Activated T-cell treated with anti-CD3 and anti-CD28 coated beads, Interleukin-2, amount 50 U/mL, for 4 hours (primary cell): ENCODE measurements at places on chromosomes 6 and 20.

DNA sequence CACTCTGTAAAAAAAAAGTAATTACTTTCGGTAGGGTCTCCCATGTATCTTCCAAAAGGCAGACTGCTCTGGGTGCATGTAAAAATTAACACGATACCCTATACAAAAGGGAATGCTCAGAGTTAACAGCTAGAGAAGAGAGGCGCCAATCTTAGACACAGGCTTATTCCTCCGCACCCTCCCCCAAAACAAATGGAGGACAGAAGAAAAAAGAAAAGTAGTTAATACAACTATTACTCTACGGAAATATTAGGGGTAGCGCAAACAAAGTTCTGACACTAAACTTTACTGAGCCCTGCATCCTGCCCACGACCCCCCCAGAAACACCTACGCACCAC lies 331 bp upstream of the UFL1 start:
- DNase-seq, result no peak

DNA sequence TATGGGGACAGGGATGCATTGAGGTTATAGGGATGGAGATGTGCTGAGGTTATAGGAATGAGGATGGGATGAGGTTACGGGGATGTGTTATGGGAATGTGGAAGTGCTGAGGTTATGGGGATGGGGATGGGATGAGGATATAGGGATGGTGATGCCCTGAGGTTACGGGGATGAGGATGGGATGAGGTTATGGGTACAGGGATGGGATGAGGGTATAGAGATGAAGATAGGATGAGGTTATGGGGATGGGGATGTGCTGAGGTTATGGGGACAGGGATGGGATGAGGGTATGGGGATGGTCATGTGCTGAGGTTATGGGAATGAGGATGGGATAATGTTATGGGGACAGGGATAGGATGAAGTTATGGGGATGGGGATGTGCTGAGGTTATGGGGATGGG lies 542.8 kb downstream of the CDH26 start:
- DNase-seq, result no peak

DNA sequence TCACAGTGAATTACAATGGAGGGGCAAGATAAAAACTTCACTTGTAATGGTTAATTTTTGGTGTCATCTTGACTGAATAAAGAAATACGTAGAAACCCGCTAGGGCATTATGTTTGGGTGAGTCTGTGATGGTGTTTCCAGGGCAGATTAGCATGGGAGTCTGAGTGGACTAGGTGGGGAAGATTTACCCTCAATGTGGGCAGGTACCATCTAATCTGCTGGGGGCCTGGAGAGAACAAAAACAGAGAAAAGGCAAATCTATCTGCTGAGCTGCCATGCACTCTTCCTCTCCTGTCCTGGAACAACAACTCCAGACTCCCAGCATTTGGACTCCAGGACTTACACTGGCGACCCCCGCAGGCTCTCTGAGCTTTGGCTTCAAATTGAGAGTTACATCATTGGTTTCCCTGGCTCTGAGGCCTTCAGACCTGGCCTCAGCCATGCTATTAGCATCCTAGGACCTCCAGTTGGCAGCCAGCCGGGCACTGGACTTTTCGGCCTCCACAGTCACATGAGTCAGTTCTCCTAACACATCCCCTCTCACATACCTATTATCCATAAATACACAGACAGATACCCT lies 19.7 kb downstream of the NINL start:
- no peak for DNase-seq

GRCh38 chr6:101613556-101613955 lies 220.0 kb downstream of the GRIK2 start:
- no peak for DNase-seq
